NCI-H1436 treated with DMSO at 0.1 percent for 48 hours (cell line): ENCODE measurements at places on chromosomes 13 and 19.
A peak's percentile ranks its signal among the peaks of the same experiment; 100 is the strongest.

- DNase-seq, result no peak
Observed at GRCh38 chr19:41064974-41065569, 23.2 kb upstream of the CYP2A13 start.

GRCh38 chr13:97341135-97341534 is 92.8 kb upstream of the RAP2A start:
- no peak for DNase-seq

DNA sequence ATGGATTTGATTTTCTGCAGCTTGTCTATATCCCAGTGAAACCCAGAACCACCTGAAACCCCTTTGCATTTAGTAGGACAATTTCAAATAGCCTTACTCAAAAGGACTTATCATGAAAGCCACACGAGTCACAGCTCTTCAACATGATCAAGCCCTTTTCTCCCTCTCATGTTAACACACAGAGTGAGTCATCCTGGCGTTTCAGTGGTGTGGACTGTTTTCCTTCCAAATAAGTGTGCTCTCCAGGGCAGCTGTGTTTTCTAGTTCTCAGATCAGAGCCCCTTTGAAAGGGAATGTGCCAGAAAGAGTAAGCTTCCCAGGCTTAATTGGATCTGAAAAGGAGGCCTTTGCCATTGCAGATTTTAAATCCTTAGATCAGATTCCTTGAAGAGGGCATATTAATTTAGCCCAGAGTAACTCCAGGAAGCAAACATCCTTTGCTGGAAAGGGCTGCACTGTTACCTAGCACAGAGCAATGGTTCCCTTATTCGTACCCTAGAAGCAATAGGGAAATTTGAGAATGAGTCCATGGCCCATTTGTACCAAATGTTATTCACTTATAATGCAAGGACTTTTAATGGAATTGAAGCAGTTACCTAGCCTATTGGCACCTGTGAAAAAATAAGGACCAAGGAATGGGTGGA is 51.3 kb downstream of the ERICH6B start:
- DNase-seq, result no peak

DNA sequence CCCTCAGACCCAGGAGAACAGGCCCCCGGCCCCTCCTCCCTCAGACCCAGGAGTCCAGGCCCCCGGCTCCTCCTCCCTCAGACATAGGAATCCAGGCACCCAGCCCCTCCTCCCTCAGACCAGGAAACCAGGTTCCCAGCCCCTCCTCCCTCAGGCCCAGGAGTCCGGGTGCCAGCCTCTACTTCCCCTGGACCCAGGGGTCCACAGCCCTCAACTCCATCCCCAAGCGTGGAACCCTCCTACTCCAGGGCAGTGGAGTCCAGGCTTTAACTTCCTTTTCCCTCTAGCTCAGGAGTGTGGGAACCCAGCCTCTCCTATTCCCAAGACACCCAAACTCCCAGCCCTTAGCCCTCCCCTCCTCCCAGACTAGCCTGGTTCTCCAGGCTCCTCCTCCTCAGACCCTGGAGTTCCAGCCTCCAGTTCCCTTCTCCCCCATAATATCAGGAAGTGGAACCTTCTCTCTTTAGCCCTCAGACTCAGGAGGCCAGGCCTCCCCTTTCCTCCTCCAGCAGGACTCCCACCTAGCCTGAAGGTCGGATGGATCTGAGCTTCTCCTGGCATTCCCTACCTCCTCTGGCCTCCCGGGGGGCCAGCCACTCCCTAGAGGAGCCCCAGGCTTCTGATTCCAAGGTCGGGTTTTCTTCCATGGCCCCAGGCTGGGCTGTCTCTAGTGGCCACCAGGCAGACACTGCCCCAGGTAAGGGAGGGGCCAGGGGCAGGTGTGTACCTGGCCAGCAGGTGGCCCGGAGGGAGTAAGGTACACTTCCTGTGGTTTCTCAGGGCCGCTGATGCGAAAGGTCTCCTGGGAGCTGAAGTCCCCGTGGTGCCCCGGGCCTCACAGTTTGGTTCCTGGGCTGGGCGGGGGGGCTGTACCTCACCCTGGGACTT is at the start of gene TMC4:
TMC4 (minus strand) TSS at position 690 of the 888 bp plus-strand sequence; CDS start at position 647, 43 bp downstream.
- DNase-seq, result peak; percentile 73

GRCh38 chr19:34960940-34961679 is 2.9 kb downstream of the ZNF792 start:
- DNase-seq, result no peak

DNA sequence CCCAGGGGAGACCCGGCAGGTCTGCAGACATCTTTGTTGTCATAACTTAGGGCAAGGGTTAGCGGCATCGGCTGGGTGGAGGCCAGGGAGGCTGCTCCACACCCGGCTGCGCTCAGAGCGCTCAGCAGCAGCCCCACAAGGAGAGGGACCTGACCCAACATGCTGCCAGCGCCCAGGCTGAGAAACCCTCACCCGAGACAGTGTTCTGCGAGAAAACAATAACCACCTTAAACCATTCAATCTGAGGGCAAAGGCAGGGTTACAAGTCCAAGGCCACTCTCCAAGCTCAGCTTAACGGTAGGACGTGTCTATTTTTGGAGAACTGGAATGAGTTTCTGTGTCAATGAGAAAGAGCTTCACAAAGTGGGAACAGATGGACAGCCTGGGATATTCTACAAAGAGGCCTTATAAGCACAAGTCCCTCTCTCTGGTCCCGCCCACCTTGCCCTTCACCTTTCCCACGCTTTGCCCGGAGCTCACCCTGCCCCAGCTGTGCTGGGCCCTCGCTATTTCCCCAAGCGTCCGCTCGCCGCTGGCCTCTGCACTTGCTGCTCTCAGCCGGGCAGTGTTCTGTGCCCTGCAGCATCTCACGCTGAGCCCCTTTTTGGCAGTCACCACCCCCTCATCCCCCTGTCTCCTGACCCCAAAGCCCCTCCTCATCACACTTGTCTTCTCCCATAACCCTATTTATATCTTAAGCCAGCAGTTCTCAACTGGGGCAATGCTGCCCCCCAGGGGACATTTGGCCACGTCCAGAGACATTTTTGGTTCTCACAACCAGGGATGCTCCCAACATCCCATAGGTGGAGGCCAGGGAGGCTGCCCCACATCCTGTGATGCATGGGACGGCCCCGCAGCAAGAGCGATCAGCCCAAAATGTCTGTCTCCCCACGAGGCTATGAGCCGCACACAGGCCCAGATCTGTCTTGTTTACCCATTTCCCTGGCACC is 17.6 kb downstream of the PPP1R12C start:
- DNase-seq, result no peak

GRCh38 chr13:32427852-32428580 is at the start of gene N4BP2L1:
N4BP2L1 (minus strand) TSS chr13:32428130; CDS start chr13:32428082, 48 bp downstream.
- no peak for DNase-seq

- no peak for DNase-seq
Observed at GRCh38 chr13:29737061-29737460, 113.4 kb downstream of the UBL3 start.

DNA sequence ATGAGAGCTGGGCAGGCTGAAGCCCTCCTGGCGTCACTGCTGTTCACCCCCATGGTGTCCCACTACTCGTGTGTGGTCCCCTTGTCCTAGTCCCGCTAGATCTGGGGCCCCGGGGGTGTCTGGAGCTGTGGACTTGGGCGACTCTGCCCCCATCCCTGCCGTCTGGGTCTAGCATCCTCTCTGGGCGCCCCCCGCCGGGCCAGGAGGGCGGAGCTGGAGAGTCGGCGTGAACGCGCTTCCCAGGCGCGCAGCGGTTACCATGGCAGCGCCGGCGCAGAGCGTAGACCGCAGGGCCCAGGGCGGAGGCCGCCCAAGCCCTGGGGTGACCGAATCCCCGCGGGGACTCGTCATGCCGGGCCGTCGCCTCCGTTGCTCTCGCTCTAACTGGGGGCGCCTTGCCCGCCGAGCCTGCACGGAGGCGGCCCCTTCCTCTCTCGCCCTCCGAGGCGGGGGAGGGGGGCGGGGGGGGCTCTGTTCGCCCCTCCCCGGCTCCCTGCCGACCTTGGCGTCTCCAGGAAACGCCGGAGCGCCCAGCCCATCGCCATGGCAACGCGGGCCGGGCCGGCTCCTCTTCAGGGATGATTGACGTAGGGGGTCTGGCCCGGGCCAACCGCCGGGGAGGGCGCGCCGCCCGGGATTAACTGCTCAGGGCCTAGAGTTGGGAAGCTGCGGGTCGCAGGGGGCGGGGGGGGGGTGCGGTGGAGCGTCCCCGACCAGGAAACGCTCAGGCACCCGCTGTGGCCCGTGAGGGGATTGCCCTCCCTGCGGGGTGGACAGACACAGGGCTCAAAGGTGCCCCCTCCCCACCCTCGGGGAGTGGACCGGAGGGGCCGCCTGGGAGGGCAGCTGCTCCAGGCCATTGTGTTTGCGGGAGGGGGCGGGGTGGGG is 8.9 kb downstream of the ISYNA1 start:
- peak; percentile 43 for DNase-seq

GRCh38 chr13:45238945-45239795 is 38.3 kb upstream of the KCTD4 start:
- DNase-seq, result no peak

DNA sequence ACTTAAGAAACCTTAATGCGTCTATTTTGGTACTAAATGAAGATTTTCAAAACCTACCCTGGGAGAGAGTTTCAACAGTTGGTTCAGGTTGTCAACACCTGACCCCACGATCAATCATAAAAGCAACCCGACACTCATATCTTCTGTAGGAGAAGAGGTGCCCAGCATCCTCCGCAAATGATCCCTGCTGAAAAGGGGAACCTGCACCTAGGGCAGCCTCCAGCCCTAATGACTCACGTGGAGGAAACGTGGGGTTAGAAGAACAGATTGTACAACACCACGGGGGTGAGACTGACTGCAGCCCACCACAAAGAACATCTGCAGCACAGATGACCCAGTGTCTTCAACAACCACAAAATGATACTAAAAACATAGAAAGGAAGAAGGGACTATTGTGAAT is 116.3 kb downstream of the RAB20 start:
- DNase-seq, result no peak

DNA sequence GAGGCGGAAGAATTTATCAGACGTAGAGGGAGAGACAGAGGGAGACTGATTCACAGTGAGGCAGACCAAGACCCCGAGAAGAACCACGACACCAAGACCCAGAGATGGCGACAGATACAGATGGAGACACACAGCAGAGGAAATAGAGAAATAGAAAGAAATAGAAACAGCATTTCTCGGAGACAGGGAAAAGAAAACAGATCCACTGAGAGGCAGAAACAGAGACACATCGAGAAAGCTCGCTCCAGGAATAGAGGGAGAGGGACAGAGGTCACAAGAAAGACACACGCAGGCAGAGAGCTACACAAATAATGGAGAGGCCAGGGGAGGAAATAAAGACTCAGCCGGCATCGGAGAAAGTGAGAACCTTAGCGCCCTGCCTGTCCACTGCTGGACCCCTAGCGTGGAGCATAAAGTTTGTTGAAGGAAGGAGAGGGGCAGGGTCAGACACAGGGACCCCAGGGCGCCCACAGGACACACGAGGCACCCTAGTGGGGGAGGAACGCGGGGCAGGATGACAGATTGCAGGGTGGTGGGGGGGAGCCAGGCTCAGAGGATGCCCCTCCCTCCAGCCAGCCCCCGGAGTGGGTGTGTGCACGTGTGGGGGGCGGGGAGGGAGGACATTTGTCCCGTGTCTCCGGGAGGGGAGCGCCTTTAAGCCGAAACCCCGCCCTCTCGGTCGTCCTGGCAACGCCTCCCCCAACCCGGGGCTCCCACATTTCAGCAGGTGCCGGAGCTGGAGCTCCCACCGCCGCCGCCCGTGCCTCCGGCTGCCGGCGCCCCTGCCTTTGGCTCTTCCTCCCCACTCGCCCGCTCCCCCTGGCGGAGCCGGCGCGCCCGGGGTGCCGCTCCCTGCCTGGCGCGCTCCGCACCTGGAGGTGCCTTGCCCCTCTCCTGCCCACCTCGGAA is at the start of gene PRKCG:
PRKCG (plus strand) TSS at position 716 of the 909 bp plus-strand sequence. CDS start 298 bp downstream, outside the sequence.
- no peak for DNase-seq

GRCh38 chr13:97448503-97449251 is 14.7 kb downstream of the RAP2A start:
- no peak for DNase-seq

DNA sequence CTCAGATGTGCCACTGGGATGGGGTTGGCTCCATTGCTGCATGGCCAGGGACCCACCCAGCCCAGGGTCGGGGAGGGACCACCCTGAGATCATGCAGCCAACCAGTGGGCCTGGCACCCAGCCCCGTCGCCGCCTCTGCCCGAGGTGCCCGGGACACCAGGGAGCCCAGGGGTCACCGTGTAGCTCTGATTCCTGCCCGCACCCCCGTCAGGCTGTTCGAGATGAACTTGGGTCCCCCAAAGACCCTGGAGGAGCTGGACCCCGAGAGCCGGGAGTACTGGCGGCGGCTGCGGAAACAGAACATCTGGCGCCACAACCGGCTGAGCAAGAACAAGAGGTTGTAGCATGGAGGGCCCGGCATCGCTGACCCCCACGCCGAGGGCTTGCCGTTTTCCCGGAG is 4.6 kb downstream of the MRPL54 start:
- DNase-seq, result no peak

GRCh38 chr13:43908156-43909126 is 28.7 kb downstream of the LACC1 start:
- DNase-seq, result no peak

DNA sequence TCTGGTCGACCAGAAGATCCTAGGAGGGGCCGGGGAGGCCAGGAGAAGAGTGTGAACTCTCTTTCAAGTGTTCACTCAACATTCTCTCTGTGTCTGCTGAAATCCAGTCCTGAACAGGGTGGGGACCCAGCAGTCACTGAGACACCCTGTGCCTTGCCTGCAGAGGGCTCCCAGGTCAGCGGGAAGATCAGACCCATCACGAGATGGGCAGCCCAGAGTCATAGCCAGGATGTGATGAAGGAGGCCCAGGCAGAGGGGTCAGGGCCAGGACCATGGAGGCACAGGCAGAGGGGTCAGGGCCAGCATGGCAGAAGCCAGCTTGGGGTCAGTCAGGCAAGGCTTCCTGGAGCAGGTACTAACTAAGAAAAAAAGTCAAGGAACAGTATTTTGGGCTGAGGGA is 9.4 kb downstream of the NUMBL start:
- no peak for DNase-seq

DNA sequence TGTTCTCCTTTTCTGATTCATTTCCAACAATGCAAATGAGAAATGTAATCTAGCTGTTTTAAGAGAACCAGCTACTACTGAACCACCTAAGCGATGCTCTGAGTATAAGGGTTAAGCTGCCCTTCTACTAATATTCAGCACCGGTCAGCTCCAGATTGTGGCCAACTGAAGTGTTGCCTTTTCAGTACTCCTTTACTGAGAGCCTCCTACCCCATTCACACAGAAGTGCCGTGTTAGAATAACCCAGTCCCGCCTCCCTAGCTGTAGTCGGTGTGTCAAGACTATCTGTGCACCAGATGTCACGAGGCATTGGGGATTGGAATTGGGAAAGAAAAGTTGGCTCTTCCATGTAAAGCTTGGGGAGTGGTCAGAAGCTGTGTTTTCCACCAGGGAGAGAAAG is 45.4 kb downstream of the FAM124A start:
- DNase-seq, result no peak

DNA sequence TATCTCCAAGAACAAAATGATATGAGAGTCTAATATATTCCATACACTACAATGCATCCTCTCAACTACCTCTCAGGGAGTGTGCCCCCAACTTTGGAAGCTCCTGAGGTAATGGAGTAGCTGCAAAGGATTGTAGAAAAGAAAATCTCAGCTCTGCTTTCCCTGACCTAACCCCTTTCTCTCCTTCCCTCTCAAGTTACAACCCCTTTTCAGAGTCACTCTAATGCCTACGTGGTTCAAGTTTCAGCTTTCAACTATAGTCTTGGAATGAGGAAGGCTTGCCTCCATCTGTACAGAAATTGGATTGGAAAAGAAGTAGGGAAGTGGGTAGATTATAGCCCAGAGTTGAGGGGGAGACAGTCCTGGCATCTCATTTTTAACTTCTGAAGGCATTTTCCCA is 256.0 kb downstream of the PCDH9 start:
- DNase-seq, result no peak
